NCI-H1694 treated with DMSO at 0.1 percent for 48 hours (cell line): ENCODE measurements at places on chromosomes 11 and 22.

GRCh38 chr11:74683941-74684481 is 47.2 kb downstream of the CHRDL2 start:
- DNase-seq: no peak

GRCh38 chr22:45227645-45228400 is 12.9 kb downstream of the KIAA0930 start:
- DNase-seq: no peak

DNA sequence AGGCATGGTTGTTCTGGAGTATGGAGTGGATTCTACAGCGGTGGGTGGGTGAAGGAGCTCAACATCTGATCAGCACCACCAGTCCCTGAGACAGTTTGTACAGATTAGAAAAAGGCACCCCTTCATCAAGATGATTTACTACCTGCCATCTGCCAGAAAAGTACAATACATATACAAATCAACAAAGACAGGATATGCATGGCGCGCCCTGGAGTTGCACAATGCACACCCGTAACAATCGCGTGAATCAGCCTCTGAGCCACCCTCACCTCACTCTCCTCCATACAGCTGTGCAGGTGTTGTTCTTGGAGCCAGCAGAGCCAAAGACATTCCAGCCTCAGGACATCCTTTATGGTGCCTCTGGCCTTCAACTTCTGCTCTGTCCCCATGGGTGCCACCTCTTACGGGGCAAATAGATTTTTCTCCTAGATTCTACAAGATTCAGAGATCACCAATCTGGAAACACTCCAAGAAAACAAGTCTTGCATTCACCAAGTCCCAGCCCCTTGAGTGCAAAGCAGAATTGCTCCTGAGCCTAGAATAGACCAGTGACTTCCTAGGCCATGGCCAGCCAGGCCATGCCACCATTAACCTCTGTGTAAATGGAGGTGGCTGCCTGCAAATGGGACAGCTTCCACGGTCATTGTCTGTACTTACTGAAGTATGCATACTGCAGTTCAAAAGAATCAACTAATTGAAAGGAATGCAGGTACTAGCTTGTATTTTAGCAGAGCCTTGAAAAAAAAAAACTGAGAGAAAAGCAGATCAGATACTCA is 490.9 kb downstream of the SOX6 start:
- DNase-seq: no peak

GRCh38 chr11:88704485-88704884 is 361.3 kb downstream of the GRM5 start:
- DNase-seq: no peak

DNA sequence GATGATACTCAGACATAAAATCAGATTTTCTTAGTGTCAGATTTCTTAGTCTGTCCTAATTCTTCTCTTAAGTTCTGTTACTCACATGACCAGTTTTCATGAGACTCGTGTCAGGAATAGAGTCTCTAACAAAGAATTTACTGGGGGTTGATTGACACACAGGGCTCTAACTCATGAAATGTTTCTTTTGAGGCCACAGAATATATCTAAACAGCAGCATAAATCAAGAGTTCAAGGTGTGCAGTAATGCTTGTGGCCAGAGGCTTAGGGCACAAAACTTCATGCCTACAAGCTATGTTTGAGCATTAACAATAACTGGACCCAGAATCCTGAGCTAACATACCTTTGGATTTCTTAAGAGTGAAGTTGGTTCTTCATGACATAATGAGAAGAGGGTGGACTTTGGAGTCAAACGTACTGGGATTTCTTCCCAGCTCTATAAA is 237.2 kb downstream of the DDX10 start:
- no peak for DNase-seq
